ENCODE measurements at places on chromosomes 5 and 9.

- no peak for DNase-seq
These were observed 636.0 kb downstream of the NR2F1-AS1 start for GRCh38 chr5:92944903-92945604.

- no peak for DNase-seq
These were observed 251.7 kb downstream of the RAB3C start for GRCh38 chr5:58834242-58835225.

DNA sequence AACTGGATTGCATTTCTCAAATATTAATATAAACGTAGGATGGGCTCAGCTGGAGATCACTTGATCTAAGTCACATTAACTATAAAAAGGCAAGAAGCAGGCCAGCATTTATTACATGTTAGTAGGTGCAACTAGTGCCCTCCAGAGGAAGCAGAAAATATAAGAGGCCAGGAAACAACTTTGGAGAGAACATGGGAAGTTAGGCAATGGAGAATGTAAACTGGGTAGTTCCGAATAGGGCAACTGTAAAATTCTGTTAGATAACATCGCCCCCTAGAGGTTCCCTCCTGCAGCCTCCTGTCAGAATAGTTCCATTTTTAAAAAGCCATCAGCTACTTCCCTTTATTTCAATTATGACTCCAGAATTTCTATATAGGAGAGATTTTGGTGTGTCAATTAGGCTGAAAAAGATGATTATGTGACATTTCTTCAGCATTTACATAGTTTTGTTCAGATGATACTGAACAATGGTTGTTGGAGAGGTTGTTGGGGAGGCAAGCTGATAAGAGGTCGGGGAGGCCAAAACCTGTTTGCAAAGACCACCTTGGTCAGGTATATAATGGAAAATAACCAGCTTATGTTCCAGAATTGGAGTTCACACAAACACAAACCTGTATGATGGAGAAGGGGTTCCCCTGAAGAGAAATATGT is 22.4 kb downstream of the CCL28 start:
- peak; percentile 40 for DNase-seq

DNA sequence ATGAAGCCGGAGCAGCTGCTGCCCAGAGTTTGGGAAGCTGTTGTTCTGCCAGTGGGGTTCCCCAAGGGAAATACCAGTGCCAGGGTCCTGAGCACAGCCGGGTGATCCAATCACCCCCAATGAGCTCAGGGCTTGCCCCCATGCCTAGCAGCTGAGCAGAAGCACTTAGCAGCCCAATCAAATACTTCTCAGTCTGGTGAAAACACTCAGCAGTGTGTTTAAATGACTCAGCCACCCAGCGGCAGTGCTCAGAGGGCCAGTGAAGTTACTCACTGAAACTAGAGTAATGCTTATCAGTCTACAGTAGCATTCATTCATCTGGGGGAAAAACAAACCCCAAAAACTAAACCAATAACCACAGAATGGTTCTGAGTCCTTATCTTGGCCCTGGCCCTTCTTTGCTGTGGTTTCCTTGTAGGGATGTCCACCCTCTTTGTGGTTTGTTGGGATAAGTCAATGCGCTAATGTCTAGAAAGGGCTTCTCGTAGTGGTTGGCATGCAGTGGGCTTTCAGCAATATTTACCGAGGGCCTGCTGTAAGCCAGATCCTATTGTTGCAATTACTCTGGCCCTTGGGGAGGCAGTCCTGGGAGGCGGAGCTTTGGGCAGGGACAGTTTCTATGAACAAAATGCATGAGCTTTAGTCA is 43.1 kb downstream of the LHX2 start:
- DNase-seq: no peak

DNA sequence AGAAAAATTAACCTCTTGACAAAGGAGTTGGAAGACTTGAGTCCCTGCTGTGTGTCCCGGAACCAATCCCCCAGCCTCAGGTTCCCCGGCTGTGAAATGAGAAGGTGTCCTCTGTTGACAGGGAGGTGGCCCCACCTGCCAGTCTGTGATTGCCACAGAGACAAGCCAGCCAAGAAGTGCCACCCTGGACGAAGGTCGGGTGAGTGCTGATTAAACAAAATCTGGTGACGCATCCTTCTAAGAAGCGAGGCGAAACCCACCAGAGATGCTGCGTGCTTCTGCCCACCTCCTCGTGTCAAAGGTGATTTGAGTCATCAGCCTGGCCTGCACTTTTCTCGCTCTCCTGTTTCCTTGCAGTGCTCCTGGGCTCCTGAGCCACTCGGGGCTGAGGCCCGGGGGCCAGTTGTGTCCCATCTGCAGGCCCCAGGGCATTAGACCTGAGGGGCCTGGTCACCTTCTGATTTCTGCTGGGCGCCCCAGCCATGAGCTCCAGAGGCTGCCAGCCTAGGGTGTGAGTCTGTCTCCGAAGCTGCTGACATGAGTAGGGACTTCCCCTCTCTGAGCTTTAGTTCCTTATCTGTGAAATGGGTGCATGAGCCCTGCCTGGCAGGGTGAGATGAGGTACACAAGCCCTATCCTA is 28.7 kb downstream of the NEK6 start:
- DNase-seq: peak; percentile 34

DNA sequence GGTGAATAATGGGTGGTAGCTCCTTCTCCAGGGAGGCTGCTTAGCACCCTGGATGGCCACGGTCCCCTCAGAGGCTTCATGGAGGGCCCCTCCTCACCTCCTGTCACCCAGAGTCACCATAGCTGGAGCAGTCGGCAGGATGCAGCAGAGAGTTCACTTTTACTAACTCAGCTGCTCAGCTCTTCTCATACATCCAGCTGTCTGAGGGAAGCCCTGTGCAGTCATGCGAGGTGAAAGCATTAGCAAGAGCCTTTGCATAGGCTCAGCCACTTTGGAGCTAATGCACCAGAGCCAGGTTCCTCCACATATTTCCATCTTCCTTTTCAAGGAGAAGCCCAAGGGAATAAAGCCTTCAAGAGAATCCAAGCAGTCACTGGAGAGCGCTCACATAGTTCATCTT is 499.2 kb downstream of the BNC2 start:
- DNase-seq: no peak

GRCh38 chr5:122180863-122181548 is 51.7 kb downstream of the ZNF474 start:
- DNase-seq: no peak

GRCh38 chr5:157046041-157046440 is 12.9 kb downstream of the HAVCR1 start:
- DNase-seq: no peak

- no peak for DNase-seq
These were observed 1187.1 kb upstream of the WWC1 start for GRCh38 chr5:167104351-167104750.

- DNase-seq: no peak
These were observed 8.5 kb downstream of the ALG2 start for GRCh38 chr9:99213197-99213596.

DNA sequence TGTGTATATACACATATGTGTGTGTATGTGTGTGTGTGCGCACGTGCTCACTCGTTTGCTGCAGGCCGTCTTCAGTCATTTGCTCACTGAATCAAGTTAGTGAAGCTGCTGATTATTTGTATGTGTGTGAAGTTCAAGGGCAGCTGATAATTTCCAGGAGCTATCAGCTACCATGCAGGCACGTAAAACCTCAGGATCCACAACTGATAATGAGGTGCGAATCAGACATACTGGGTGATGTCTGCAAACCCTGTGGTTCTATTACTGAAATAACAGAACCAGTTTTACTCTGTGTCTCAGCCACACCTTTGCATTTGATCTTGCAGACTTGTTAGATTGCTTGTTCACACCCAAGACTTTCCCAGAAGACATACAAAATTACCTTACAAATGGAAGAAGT is 257.6 kb downstream of the TAF11L14 start:
- no peak for DNase-seq

DNA sequence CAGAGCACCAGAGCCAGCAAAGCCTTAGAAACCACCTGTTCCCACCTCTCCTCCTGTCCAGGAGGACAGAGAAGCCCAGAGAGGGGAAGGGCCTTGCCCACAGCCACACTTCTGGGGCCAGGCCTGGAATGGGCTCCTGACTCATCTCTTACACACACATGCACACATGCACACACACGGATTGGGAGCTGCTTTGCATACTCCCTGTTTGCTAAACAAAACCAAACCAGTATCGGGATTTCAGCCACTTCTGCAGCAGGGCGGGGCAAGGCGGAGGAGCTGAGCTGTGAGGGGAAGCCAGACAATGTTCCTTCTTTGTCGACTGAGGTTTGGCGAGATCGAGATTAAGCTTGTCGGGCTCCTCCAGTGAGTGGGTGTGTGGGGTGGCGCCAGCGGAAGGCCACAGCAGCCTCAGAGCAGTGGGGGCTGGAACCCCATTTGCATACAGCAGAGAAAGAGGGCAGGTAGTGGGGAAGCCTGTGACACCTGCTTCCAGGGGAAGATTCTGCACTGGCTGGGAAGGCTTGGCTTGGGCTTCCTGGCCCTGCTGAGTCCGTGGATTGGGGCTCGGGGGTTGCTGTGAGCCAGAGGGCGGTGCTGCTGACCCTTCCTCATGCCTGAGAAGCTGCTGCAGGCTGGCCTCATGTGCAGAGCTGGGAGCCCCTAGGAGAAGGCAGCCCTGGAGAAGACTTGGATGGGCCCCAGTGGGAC is 16.1 kb downstream of the GFI1B start:
- no peak for DNase-seq

DNA sequence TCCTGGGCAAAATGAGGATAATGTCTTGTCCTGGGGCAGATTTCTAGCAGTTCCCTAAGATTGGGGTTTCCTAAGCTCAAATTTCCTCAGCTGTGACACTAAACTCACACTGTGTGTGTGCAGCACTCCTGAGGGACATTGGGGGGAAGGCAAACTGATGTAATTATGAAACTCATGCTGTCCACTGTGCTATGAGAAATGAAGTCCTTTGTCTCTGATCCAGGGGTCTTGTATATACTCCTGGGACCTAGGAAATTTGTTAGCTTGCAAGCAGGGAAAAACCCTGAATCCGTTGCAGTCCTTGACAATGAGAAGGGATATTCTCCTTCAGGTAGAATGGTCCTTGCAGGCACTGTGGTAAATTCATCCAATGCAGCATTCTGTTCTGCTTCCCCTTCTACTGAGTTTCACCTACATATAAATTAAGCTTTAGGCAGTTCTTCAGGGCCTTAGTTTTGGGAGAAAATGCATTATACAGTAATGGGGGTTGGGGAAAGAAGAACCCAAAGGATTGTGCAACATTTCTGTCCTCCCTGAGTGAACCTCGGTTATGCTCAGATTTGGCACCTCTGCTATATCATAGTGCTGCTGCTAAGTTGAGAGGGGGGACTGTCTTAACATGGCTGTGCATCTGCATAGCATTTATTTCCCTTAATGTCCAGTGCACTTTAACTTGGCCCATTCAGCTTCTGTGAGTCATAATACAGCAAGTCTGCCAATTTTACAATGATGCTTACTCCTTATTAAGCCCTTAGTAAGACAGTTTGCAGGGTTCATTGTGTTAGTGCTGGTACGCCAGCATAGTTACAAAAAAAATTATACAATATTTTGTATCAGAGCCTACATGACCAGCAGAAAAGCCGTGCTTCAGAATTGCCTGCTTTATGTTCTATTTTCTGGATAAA is 80.2 kb downstream of the PJA2 start:
- no peak for DNase-seq

DNA sequence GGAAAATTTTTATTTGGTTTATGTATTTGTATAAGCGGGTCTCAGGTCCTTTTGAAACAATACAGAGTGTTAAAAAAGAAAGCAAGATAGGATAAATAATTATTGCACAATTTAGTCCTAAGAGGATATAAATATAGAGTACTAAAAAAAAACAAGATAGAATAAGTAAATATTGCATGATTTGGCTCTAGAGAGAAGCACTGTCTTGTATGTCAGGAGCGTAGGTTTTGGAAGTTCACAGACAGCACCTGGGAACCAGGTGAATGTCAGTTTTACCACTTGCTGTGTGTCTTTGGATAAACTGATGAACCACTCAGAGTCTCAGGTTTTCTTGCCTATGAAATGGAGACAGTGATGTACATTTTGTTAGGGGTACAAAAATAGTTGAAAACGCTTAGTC is 266.2 kb upstream of the ADAMTSL1 start:
- DNase-seq: no peak

DNA sequence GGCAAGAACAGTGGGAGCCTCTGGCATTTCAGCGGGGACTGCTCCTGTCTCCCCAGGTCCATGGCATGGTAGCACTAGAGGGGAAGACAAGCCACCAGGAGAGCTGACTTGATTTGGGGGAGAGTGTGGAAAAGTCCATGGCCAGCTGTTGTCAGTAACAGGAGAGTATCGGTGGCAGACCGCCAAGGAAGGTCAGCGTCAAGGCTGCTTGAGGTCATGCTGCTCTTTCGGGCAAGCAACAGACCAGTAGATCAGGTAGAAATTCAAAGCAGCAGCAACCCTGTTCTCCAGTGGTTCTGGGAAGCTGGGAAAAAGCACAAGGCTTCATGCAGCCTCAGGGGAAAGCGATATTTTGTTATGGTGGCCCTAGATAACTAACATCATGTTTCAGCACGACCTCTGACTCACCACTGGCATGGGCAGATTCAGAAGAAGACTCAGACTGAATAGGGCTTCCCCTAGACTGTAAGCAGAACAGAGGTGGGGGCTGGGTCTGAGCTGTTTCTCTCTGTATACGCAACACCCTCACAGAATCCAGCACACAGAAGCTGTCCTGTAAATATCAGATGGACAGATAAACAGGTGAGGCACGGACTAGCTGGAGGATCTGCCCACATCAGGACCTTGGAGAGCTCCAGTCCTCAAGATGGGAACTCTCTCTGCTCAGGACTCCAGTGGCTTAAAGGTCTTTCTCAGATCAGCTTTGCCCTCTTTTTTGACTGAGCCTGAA is 35.2 kb upstream of the PLEKHG4B start:
- no peak for DNase-seq

DNA sequence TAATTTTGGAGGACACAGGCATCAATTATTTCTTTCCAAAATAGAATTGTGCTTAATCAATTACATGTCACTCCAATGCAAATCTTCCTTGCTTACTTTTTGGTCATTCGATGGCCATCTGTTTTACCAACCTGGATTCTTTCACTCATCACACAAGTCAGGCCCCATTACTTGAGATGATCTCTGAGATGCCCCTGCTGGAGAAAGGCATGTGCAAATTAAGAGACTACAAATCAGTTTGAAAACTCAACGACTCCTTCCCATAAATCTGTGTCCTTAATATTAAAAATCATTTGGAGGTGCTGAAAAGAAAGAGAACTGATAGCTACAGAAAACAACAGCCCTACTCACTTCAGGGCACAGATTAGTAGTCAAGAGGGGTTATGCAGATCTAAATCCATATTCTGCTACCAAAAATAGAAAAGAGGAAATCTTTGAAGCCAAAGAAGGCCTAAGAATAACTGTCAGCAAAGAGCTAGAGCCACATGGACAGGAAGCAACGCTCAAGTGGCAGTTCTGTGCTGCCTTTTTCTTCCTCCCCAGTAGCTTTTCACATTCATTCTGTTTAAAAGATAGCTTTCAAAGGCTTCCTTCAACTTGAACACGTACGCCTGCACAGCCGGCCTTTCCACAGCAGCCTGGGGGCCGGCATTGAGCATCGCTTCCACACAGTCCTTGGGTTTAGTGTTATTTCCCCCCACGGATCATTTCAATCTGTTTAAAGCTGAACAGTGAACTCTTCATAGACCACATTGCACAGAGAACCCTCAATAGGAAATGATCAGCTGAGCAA is 79.3 kb upstream of the MAP3K1 start:
- no peak for DNase-seq

GRCh38 chr5:103439007-103439406 is 123.6 kb downstream of the NUDT12 start:
- no peak for DNase-seq

Data from CD4-positive, alpha-beta T cell treated with Interleukin-15 for 1 hour (primary cell).